ENCODE measurements at places on chromosomes 1 and 21. TPM values are rescaled to one million over a fixed set of nuclear protein-coding genes. Genes with fewer than 3 reads are reported as not detected.

Gene AMY1B
- not detected for total RNA-seq

Gene RGS13
- not detected for total RNA-seq

Gene CELA2B
- not detected for total RNA-seq

Gene HPCAL4
- total RNA-seq, result 2.8 TPM
